Stomach (tissue), 19 donors: ENCODE measurements at places on chromosomes 7 and 10. TPM values are rescaled to one million over a fixed set of nuclear protein-coding genes. Genes with fewer than 3 reads are reported as not detected.
A peak's percentile ranks its signal among the peaks of the same experiment; 100 is the strongest.

GRCh38 chr7:132109769-132110168 is 466.5 kb downstream of the PLXNA4 start:
- DNase-seq = no peak

DNA sequence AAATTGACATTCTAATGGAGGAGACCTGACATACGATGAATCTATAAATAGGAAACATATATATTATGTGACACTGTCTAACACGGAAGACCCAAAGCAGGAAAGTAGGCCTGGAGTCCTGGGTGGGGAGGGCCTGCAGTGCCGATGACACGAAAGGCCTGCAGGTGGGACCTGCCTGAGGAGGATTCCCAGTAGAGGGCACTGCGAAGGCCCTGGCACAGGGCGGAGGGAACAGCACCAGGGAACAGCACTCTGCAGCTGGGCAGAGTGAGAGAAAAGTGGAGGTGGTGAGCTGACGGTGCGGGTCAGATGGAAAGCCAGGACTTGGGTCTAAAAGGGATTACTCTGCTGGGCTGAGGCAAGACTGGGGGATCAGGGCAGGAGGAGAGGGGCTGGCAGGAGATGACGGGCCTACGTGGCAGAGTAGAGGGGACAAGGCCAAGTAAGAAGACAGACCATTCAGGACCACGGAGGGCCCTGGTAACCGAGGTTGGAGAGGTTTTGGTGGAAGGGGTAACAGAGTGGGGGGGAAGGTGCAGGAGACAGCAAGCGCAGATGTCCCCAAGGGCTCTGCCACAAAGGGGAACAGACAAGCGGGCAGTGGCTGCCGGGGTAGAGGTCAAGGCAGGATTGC is 8.1 kb downstream of the ZNF746 start:
- no peak for DNase-seq

DNA sequence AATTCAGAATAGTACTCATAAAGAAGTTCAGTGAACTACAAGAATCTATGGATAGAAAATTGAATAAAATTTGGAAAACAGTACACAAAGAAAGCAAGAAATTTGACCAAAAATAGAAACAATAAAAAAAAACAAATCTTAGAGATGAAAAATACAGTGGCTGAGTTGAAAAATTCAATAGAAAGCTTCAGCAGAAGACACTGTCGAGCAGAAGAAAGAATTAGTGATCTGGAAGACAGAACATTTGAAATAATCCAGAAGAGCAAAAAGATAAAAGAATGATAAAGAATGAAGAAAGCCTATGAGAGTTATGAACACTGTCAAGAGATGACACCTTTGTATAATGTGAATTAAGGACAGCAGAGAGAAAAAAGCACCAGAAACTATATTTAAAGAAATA is 480.6 kb downstream of the SDK1 start:
- no peak for DNase-seq

GRCh38 chr7:107130487-107131220 is 38.1 kb upstream of the HBP1 start:
- DNase-seq = no peak

- DNase-seq = peak; percentile 9
Observed at GRCh38 chr10:19499291-19499770, 316.9 kb upstream of the PLXDC2 start.

DNA sequence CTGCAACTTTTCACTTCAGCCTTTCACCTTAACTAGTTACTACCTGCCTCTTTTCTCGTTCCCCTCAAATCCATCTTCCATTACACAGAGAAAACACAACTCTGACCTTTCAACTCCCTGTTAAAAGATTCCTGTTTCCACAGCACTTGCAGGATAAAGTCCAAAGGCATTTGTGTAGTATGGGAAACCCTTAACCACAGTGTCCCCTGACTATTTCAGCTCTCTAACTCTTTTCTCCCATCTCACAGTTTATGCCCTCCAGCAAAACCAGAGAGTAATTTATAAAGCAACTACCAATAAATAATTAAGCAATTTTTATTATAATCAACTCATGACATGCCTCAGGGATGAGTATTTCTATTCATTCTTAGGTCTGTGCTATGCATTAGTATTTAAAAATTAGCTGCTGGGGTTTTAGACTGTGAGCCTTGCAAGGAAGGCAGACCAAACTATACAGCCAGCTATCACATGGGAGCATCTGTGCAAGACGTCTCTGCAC is 51.0 kb downstream of the COL1A2 start:
- DNase-seq = no peak

DNA sequence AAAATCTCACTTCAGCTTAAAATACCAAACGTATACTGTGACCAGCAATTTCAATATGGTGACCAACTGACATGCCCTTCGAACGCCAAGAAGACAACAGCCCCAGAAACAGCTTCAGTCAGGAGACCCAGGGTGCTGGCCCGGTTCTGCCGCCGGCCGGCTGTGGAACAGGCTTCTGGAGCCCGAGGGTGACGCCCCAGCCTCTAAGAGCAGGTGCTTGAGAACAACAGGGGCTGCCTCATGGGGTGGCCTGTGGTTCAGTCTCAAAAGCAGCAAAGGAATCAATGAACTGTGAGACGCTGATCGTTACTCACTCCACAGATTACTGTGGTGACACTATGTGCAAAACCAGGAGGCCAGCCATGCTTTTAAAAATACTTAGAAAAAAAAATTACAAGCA is 17.3 kb downstream of the GPER1 start:
- no peak for DNase-seq

GRCh38 chr10:132355754-132356153 is 23.8 kb downstream of the LRRC27 start:
- DNase-seq = no peak

- no peak for DNase-seq
Observed at GRCh38 chr10:22599048-22599561, 115.3 kb downstream of the PIP4K2A start.

GRCh38 chr7:39651265-39651664 is 27.9 kb downstream of the RALA start:
- no peak for DNase-seq

DNA sequence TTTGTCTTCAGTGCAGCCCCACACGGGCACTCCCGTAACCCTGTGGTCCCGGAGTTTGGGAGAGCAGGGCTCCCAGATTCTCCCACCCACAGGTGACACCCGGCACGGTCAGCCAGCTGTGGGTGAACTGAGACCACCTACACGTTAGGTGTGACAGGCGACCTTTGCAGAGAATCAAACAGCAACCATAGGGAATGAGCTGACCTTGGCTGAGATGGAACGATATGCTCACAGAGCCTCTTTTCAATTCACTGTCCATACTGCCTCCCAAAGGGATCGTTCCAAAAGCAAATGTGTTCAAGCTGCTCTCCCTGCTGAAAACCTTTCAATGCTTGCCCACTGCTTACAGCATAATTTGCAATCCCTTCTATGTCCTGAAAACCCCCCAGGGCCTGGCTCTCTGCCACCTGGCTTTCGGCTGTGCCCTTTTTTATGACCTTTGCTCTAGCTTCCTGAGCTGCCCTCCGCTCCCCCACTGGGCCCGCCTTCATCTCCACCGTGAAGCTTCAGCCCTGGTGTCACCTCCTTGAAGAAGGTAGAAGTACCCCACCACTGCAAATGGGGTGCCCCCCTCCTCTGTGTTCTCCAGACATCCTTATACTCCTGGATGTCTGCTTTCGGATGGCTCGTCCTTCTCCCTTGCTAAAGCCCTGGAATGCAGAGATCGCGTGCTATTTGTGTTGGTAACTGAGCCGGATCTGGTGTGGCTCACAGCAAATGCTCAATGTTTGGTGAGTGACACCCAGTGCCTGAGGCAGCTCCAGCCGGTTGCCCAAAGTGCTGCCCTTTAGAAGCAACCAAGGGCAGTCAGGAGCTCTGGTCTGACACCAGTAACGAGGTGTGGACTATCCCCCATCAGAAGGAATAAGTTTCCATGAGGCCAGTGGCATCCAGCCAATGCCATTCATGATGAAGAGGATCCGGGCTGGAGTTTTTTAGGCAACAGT is 90.4 kb downstream of the KIAA1549 start:
- no peak for DNase-seq

DNA sequence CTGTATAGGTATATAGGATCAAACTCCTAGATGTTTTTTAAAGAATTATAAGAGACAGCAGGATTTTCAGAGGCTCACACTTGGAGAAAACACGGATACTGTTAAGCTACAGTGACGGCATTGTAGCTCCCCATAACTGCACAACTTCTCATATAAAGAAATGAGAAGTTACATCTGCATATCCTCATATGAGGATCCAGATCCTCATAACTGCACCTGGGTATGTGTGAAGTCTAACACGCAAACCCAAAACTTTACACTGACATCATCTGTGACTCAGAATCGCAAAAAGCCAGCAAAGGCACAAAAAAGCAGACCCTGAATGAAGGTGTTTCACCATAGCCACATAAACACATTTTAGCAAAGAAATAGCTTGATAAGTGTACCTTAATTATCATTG is 34.1 kb downstream of the NEBL start:
- DNase-seq = no peak

DNA sequence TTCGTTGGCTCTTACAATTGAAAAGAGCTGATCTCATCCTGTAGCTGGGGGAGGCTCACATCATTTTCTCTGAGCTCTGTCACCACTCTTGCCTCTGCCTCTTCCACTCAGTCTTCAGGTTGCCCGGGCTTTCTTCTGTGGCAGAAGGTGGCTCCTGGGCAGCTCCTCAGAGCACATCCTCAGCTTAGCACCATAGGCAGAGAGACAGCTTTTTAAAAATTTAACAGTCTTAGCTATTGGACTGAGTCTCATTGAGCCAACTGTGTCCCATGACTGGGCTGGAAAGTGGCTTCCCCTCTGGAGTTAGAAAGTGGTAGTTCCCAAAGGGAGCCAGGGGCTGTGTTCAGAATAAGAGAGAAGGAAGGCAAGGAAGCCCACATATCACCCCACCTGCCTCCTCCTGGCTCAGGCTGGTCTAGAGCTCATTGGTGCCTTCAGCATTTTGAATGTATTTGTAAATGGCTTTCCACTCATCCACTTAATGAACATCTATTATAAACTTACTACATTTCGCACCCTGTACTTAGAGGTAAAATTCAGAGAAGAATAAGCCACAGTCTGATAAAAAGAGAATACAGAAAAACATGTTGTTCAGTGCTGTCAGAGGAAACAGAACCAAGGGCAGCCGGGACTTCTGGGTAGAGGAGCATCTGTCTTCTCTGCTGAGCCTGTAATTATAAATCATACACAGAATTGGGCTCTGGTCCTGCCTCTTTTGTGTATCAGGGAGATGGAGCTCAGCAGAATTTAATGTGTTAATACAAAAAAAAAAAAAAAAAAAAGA is 119.3 kb downstream of the WDFY4 start:
- no peak for DNase-seq

GRCh38 chr7:134878746-134879357 is 99.4 kb downstream of the CALD1 start:
- no peak for DNase-seq

GRCh38 chr7:139618482-139619366 is 95.2 kb downstream of the CLEC2L start:
- DNase-seq = peak; percentile 57

DNA sequence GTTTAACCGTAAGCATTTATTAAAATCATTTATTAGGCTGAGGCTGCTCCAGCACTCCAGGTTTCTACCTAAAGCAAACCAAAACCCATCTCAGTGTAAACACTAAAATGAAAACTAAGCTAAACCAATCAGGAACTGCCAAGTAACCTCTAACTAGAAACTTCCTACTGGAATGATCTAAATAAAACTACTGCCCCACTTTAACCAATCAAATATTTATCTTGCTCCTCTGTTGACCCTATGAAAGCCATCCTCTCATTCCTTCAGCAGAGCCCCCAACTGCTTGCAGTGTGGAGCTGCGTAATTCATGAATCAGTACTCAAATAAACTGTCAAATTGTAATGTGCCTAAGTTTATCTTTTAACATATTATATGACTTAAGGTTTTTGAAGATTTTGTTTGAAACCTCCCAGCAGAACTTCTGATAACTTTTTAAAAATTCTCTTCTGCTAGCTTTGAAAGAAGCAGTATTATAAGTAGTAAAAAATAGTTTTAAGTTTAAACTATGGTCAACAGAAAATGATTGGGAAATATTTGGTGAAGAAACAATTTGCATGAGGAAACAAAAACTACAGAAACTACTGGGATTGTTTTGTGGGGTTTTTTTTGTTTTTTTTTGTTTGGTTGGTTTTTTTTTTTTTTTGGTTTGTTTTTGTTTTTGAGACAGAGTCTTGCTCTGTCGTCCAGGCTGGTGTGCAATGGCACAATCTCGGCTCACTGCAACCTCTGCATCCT is 47.4 kb downstream of the GPR37 start:
- DNase-seq = no peak

DNA sequence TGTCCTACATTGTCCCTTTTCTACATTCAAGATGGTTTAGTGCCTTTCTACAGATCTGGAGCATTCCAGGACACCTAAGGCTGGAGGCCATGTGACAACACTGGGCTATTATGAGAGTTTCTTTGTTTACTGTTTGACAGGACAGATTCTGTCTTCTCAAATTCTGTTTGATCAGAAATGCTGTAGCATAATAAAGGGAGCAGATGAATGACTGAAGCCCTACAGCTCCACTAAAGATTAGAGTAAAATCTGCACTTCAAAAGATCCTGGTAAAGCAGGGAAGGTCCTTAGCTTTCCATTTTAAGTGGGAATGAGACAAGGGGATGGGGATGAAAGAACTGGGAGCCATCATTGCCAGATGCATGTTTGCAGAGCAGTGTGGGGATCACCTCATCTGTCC is 38.4 kb downstream of the TMEM229A start:
- no peak for DNase-seq

DNA sequence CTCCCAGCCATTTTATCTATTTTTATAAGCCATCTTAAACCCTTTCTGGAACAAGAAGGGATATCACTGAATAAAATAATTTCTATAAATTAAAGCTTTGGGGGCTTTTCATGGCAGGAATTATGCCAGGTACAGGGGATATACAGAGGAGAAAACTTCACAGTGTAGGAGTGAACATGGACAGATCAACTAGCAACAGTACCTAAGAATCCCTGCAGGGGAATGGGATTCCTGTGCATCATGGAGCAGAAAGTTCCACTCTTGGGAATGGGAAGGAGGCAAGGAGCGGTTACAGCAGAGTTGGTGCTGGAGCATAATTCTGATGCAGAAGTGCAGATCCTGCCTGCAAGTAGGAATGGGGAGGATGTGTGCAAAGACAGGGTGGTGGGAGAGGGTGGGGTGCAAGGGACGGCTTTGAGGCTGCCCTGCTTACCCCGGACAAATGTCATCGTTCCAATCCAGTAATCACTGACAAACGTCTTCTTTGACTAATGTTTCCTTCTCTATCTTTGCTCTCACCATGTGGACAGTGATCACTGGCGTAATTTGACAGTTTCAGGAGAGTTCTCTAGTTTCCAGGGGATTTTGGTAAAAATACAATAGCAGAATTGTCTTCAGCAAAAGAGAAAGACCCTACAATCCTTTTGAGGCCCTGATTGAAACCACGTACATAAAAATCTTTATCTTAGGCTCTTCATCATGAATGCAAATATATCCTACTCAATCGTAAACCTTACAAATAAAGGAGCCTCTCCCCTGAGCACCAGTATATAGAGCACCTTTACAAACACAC is 196.7 kb downstream of the HECW1 start:
- DNase-seq = no peak

- DNase-seq = no peak
Observed at GRCh38 chr7:1923409-1924257, 253.6 kb downstream of the ELFN1 start.

The FAM25G gene
- total RNA-seq = not detected

The MAT1A gene
- not detected for total RNA-seq

The FOXI2 gene
- not detected for total RNA-seq

The SCIN gene
- 46.6 TPM for total RNA-seq

The DPCD gene
- 18.7 TPM for total RNA-seq

The TMEM176A gene
- 30.8 TPM for total RNA-seq

The ELAPOR2 gene
- total RNA-seq = 9.8 TPM

The ADAM22 gene
- total RNA-seq = 10.5 TPM

The SAMD9 gene
- total RNA-seq = 9.3 TPM

The COBL gene
- total RNA-seq = 18.7 TPM

The IQUB gene
- total RNA-seq = 0.55 TPM

The CHRM2 gene
- total RNA-seq = 4.9 TPM

The SLC18A3 gene
- not detected for total RNA-seq

The CYP2C8 gene
- not detected for total RNA-seq
